ENCODE measurements at places on chromosomes 1 and 21.

DNA sequence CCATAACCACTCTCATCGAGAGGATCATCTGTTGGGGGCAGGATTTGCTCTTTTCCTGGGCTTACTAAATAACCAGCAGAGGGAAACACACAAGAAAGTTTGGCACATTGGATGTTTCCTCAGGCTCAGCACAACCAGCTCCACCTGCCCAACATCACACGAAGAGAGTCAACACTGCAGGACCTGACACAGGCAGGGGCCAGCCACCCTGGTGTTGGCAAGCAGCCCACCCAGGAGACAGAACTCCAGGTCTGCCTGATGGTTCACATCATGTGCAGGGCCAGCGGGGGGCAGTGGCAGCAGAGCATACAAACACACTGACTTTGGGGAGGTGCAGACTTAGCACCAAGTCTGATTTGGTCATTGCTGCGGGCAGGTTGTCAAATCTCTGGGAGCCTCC lies 182.3 kb upstream of the GALNT2 start:
- DNase-seq = no peak

- DNase-seq = no peak
Observed at GRCh38 chr1:2460996-2461751, 14.9 kb upstream of the PLCH2 start.

GRCh38 chr1:43468414-43468813 lies 14.7 kb upstream of the HYI start:
- no peak for DNase-seq

DNA sequence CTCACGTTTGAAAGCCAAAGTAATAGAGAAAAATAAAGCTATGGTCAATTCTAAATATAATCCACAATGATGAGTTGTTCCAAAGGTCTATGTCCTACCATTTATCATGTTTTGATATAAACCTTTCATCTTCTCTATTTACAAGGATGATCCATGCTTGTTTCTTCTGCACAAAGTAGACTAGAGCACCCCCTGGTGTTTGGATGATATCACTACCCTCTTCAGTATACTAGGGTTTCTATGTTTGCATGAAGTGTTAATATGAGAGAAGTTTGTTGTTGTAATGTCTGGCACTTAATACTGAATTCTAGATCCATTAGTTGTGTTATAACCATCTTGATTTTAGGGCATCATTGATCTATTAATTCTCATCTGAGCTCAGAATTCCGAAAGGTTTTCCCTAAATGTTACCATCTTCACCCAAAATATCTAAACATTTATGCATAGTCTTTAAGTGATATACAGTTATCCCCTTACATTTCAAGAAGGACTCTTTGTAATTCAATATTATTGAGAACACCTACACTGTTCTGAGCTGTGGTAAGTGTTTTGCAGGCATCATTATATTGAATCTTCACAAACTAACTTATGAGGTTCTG lies 21.1 kb downstream of the CLDN8 start:
- DNase-seq = no peak

DNA sequence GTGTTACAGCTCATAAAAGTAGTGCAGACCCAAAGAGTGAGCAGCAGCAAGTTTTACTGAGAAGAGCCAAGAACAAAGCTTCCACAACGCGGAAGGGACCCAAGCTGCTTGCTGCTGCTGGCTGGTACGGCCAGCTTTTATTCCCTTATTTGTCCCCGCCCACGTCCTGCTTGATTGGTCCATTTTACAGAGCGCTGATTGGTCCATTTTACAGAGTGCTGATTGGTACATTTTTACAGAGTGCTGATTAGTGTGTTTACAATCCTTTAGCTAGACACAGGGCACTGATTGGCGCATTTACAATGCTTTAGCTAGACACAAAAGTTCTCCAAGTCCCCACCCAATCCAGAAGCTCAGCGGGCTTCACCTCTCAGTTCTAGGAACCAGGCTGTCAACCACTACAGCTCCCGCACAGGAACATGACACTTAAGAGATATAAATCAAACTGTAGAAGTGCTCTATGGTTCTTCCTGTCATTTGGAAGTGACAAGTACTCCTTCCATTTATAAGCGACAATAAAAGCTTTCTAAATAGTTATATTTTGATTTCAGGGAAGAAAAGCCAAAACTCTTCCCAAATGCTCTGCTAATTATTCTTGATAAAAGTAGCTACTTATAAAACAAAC lies 28.5 kb downstream of the RNF115 start:
- no peak for DNase-seq

DNA sequence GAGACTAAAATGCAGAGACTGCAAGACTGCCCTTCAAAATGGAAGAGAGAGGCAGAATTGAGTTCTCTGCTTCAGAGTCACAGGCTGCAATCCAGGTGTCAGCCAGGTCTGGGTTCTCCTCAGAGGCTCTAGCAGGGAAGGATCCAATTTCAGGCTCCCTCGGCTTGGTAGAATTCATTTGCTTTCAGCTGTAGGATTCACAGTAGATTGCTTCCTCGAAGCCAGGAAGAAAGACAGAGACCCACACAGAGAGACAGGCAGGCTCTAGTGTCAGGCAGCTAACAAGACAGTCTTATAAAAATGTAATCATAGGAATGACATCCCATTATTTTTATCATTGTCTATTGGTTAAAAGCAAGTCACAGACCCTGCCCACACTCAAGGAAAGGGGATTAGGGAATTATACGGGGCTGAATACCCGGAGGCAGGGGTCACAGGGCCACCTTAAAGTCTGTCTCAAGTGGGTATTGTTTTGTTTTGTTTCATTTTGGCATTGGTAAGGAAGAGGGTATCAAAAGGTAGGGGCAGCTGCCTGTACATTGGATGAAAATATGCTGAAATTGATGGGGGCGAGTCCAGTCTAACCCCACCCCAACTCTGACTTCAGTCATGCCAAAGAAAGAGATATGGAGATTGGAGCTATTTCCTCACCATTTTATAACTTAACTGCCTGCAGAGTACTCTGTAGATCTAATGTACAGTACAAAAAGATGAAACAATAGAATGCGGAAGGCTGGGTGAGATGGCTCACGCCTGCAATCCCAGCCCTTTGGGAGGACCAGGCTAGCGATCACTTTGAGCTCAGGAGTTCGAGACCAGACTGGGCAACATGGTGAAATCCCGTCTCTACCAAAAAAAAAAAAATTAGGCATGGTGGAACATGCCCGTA lies 9.5 kb upstream of the TBCE start:
- no peak for DNase-seq

DNA sequence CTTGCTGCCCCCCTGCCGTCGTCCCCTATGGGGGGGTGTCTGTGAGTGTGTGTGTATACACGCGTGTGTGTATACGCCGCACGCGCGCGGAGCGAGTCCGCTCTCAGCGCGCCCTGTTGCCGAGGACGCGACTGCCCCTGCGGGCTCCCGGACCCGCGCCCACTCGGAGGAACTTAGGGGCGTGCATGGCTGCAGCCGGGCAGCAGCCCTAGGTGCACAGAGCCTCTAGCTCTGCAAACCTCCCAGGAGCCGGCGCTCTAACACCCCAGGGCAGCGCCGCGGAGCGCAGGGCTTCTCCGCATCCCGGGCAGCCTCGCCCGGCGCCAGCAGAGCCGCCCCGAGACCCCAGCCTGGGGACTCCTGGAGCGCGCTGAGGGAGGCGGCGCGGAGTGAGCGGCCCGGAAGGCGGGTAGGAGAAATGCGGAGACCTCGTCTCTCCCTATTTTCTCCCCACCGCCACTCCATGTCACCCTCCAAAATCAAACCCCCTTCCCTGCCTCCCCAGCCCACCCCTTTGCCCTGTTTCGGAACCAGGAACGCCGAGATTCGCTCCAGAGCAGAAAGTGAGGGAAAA lies 574 bp downstream of the ITPKB start:
- no peak for DNase-seq

DNA sequence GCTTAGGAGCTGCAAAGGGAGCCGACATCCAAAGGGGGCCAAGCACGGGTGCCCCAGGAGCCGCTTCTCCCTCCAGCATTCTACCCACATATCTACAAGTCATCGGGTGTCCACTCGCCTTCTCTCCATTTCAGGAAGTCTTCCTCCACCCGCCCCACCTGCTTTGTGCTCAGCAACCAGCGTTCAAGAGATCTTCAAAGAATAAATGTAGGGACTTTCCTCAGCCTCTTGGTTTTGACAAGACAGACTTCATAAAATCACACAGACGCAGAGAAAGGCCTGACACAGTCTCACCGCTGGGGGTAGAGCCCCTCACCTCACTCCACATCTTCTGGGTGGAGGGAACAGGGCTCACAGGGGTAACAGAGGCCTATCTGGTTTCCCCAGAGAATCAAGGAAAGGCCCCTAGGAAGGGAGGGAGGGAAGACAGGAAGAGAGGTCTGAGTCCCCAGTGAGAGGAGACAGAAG lies 49.5 kb downstream of the SSBP3 start:
- no peak for DNase-seq

- DNase-seq = no peak
Observed at GRCh38 chr1:20792196-20792595, 5.1 kb upstream of the HP1BP3 start.

DNA sequence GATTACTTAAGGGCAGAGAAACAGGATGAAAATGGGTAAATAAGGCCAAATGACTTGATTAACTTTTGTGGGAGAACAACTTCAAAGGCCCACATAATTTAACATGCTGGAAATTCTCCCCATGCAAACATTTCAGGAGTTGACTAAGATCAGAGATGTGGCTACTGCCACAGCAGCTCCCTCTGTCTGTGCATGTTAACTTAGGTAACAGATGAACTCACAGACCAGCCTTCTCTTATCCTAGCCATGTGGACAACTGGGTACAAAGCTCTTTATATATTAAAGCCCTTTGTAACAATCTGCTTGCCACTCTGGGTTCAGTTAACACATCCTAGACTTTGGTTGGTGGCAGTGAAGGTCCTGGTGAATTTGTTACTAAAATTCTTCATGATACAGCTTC lies 33.2 kb downstream of the BEND5 start:
- DNase-seq = no peak

DNA sequence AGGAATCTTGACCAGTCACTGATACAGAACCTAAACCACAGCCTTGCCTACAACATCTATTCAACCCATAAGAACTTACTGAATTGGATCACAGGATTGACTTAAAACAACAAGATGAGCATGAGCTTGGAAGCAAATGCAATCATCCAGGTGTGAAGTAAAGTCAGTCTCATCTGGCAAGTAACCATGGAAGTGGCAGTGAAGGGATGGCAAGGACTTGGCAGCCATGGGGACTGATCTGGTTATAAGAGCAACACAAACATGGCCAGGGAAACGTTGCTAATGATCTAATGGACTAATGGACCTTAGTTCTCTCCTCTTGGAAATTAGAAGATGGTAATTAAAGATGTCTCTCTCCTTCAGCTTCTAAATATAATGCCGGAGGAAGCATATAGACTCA lies 133.1 kb downstream of the VAV3 start:
- no peak for DNase-seq

- DNase-seq = no peak
Observed at GRCh38 chr1:223732993-223733798, 20.9 kb downstream of the CAPN2 start.

GRCh38 chr21:31283025-31283424 lies 61.0 kb downstream of the TIAM1 start:
- DNase-seq = no peak

DNA sequence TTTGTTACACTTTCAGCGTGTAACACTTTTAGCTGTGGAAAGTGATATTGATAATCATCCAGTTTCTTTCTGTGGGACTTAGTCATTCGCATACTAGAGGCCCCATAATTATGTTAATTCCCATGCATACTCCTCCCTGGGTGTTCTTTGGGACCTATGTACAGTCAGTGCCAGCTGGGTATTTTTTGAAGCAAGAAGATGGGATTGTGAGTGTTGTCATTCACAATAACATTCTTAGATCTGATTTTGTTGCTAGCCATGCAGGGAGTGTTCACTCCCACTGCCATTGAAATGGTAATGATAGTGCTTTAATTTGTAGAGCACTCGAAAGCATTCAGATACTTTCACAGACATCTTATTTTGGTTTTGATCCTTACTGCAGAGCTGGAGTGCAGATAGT lies 11.6 kb downstream of the SARS1 start:
- DNase-seq = no peak

GRCh38 chr21:43203591-43203990 lies 34.8 kb downstream of the CRYAA start:
- no peak for DNase-seq

DNA sequence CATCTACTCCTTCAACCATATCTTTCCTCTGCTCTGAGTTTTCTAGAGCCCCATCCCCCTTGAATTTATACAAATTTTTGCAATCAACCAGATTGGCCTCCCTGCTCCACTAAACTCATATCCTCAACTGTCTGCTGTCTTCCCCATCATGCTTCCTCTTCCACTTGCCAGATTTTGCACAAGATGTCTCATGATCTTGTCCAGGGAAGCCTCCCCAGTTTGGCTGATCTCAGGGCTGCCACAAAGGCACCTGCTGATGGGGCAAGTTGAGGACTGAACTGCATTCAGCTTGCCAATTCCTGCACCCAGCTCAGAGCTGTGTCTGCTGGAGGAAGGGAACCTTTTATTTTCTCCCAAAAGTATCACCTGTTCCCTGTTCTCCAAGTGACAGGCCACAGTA lies 3.9 kb upstream of the KCNJ9 start:
- no peak for DNase-seq

GRCh38 chr1:113928187-113928930 lies 765 bp upstream of the HIPK1 start:
- no peak for DNase-seq

GRCh38 chr1:100995198-100995988 lies 30.2 kb downstream of the DPH5 start:
- no peak for DNase-seq

GRCh38 chr1:234777856-234778220 lies 167.9 kb upstream of the IRF2BP2 start:
- no peak for DNase-seq

DNA sequence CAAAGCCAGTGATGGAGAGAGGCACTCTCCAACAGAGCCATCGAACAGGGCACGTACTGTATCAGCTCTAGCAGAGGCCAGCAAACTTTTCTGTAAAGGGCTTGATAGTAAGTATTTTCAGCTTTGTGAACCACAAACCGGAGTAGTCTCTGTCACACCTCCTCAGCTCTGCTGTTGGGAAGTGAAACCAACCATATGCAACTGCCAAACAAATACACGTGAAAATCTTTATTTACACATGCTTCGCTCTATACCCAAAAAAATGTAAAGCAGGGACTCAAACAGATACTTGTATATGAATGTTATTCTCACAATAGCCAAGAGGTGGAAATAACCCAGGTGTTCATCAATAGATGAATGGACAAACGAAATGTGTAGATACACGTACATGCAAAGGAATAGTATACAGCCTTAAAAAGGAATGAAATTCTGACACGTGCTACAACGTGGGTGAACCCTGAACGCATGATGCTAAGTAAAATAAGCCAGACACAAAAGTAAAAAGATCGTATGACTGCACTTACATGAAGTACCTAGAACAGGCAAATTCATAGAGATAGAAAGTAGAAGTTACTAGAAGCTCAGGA lies 39.0 kb downstream of the SETD4 start:
- no peak for DNase-seq

DNA sequence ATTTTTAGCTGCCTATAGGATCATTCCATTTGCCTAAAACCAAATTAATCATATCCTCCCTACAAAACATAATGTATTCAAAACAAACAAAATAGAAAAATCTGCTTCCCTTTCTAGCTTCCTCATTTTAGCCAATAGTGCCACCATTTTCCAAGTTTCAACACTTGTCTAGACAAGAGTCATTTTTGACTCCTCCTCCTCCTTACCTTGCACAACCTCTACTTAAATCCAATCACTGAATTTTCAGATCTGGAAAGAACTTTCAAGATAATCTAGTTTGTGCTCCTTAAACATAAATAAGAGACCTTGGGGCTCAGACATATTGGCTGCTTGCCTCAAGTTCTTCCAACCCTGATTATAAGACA lies 7.4 kb downstream of the STX6 start:
- no peak for DNase-seq
